ENCODE measurements at places on chromosomes 6 and 20.

GRCh38 chr6:43052842-43053544, 658 bp downstream of the CUL7 start:
- peak; percentile 57 for DNase-seq

GRCh38 chr6:95545686-95546085, 31.6 kb upstream of the MANEA start:
- no peak for DNase-seq

DNA sequence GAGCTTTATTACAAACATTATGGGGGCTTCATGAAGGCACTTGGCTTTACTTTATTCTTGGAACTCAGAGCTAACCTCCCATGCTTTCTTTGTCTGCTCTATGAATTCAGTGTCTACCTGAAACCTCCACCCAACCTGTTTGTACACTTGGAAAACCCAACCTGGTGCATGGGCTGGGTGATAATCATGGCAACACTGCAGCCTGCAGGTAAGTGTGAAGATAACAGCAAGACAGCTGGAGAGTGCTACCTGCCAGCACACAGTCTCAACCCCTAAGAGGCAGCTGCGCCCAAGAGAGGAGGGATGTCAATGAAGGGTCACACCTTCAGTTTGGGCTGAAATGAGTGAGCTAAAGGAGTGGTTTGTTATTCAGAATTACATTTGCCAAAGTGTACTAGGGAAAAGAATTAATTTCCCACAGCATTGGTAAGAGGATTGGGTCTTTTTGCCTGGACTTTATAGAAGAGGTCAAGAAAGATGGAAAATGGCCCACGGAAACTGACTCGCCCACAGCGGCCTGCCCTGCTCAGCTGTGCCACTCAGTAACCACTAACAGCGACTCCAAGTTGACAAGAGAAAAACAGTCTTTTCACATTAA, 24.4 kb downstream of the FOXQ1 start:
- peak; percentile 56 for DNase-seq

GRCh38 chr6:69289689-69290495, 506.9 kb downstream of the LMBRD1 start:
- no peak for DNase-seq

GRCh38 chr20:50346374-50347283, 156.0 kb downstream of the CEBPB start:
- DNase-seq, result peak; percentile 90

DNA sequence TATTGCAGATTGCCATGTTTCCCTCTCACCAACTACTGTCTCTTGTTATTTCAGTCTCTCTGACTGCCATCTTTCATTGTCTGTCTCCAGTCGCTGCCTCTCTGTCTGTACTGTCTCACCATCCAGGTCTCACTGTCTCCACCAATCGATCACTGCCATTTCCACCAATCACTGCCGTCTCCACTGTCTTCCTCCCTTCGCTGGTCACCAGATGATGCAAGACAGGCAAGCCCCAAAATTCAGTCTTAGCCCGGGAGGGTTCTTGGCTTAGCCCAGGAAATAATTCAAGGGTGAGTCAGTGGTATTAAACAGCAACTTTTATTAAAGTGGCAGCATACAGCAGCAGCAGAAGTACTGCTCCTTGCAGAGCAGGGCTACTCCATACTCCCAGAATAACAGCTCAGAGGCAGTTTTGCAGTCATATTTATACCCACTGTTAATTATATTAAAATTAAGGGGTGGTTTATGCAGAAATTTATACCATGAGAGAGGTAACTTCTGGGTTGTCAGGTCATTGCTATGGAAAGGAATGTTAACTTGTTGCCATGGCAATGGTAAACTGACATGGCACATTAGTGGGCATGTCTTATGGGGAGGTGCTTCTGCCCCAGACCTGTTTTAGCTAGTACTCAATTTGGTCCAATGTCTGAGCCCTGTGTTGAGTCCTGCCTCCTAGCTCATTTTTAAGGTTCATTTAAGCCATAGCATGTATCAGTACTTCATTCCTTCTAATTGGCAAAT, 23.0 kb upstream of the ECHDC1 start:
- DNase-seq, result no peak

DNA sequence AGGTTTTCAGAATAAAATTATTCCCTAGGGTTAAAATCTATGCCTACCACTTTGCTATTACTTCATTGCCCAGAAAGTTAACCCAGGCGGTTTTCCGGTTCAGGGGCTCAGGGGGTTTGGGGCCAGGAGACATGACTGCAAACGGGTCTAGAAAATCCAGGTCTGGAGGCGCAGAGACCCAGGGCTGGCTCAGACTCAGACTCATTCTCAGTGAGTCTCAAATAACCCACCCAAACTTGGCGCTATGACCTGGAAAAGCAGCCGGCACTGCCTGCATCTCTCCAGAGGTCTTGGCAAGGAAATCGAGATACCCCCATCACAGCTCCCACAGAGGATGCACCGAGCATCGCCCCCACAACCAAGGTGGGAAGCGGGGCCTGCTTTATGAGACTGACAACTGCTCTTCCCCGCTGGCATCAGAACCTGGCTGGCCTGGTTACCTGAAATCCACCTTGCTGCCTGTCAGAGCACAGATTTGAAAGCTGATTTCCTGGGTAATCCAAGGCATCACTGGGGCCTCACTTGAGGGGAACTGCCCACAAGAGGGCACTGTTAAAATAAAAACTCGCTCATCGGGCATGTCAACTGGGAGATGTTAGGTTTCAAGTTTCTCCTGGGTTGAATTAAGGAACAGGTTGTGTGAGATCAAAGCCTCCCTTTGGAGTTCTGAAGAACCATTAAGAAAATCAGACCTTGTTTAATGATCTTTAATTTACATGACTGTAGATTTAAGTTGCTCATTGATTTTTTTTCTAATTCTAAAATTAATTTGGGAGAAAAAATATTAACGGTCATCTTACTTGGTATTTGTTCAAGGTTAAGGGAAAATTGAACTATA, 55.1 kb downstream of the KIF16B start:
- peak; percentile 43 for DNase-seq

DNA sequence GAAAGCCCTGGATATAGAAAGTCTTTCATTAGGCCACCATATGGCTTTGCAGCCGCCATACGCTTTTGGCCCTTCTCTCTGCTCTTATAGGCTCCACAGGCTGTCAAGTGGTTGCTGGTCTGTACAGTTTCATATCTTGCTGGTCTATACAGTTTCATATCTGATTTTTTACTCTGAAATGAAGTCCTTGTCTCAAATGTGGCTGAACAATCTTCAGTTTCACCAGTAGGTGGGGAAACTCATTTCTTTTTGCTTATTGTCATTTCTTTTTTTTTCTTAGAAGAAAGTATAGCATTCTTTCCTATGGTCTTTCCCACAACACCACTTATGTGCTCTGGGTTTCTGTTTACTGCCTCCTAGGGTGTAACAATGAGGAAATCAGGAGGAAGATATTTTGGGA, 771.4 kb upstream of the MMS22L start:
- DNase-seq, result no peak

GRCh38 chr6:170231293-170232185, 59.3 kb downstream of the DLL1 start:
- peak; percentile 27 for DNase-seq

DNA sequence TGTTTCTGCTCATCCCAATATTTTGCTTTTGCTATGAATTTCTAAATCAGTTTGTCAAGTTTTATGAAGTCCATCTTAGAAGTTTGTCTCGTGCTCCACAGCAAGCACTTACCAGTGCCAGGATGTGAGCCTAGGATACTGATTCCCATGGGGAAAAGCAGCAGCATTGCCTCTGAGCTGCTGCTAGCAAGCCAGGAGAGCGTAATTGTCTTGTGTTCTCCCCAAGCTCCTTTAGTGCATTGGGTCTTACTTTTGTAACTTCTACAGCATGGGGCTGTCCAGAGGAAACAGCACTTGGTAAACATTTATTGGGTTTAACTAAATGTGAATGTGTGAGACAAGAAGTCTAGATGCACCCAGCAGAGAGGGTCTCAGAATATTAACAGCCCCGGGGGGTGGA, 76.1 kb downstream of the RNF182 start:
- no peak for DNase-seq

All from umbilical cord (tissue), 2 donors.